ENCODE measurements at places on chromosomes 6 and 20.

GRCh38 chr20:14576196-14576877, 238.9 kb upstream of the FLRT3 start:
- no peak for DNase-seq

DNA sequence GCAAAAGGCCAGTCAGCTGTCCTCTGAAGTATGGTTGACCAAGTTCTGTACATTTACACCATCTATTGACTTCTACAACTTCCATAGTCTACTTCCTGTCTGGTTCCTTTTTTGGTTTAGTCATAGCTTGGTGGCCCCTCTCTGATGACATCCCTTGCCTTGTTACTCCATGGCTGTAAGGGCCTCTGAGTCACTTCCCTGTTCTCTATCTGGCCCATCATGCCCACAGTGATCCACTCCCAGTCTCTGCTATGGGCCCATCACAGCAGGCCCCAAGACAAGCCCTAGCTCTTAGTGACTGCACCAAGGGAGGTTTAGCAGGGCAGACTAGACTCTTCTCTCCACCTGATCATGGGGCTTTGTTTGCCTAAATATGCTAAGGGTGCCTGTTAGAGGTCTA, 441.6 kb downstream of the HACE1 start:
- DNase-seq: no peak

DNA sequence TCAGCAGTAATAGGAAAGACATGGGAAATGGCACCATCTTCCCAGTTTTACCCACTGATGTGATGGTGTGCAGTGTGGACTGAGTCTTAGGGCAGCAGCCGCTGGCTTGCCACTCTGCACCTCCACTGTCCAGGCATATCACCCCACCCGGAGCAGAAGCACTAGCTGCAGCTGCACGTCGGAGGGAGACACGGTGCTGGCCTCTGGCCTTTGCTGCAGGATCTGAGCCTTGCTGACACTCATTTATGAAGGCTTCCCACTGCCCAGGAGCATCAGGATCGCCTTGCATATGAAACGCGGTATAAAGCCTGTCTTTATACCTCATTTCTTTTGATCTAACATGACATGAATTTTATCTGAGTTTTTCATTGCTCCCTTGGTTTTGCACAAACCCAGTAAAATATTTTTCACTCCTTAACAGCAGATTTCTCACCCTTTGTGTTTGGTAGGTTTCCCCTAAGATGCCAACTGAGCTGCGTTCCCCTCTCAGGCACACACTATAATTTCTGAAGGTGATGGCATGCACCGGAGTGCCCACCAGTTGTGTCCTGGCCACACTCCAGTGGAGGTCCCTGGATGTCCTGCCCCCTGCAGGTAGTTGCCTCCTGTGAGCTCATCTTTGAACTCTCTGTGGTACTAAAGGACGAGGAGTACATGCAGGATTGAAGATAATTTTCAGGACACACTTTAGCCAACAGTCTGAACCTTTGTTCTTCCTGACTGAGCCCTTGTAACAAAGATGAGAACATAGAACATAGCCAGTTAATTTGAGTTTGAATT, 9.0 kb upstream of the EXOC2 start:
- no peak for DNase-seq

DNA sequence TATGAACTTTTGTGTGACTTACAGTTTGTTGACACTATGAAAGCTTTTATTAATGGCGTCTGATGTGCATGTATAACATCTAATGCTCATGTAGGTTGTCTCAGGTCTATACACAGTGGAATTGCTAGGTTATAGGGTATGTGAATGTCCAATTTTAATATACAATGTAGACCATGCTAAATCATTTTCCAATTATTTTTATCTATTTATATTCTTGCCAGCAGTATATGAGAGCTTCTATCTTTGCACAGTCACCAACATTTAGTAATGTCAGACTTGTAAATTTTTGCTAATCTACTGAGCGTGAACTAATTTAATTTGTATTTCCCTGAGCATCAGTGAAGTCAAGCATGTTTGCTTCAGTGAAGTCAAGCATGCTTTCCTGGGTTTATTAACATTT, 64.4 kb downstream of the TPD52L1 start:
- DNase-seq: no peak

DNA sequence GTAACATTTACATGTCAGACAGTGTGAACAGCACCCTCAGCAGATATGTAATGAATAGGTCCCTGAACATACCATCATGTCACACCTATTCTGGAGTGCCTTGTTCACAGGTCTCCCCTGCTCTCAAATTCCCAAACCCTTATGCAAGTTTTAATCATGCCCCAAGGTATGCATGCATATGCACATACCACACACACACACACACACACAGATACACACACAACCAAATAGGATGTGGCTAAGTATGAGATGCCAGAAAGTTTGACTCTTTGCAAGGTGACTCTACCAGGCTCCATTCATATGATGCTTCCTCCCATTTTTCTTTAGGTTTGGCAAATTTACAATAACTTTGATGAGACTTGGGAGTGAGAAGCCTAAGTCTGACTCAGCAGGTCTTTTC, 243.8 kb upstream of the IRAK1BP1 start:
- DNase-seq: no peak
